ENCODE measurements at places on chromosomes 1 and 21.

- DNase-seq: peak; percentile 52
Measured at GRCh38 chr1:230310381-230311163, 115.6 kb downstream of the PGBD5 start.

GRCh38 chr1:38780133-38780532, 79.4 kb downstream of the RRAGC start:
- DNase-seq: no peak

GRCh38 chr21:38949070-38949380, 143.3 kb downstream of the ETS2 start:
- no peak for DNase-seq

GRCh38 chr1:66300280-66300971, 233.5 kb upstream of the SGIP1 start:
- DNase-seq: no peak

GRCh38 chr1:199522936-199523335, 504.6 kb upstream of the NR5A2 start:
- no peak for DNase-seq

DNA sequence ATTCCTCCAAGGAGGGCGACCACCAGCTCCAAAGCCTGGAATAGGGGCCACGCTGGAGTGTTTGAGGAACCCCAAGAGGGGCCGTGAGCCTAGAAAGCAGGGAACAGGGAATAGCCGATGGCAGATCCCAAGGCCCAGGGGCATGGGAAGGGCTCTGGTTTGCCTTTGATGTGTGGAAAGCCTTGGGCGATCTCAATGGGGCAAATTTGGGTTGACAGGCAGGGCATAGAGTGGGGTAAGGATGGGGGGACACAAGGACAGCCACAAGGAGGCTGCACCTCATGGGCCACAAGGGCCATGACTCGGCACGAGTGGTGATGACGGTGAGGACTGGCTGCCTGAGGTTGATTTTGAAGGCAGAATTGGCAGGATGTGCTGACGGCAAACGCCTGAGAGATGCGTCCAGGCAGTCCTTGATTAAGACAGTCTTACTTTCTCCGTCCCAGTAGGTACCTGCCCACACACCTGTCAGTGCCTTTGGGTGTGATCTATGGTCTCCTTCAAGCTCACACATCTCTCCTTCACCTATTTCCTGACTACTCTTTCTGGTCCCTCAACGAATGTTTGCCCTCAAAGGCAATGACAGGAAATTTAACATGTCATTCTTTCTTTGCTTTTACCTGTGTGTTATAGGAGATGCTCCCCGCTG, 2.0 kb upstream of the TMPRSS3 start:
- DNase-seq: no peak

DNA sequence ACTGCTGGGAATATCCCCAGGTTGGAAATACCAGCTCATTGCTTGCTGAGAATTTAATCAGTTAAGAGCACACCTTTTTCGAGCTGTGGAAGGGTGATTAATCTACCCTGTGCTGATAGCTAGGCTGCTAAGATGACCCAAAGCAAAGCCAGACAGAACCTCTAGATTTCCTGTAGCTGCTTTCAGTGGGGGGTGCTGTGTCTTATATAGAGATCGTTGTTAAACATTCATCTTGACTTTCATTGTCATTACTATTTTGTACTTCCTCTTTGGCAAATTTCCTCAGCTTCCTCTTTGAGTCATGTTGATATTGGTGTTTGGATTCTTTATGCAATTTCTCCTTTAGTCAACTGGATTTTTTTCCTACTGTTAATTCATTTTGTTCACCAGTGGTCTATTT, 155.3 kb downstream of the DISC1 start:
- no peak for DNase-seq

DNA sequence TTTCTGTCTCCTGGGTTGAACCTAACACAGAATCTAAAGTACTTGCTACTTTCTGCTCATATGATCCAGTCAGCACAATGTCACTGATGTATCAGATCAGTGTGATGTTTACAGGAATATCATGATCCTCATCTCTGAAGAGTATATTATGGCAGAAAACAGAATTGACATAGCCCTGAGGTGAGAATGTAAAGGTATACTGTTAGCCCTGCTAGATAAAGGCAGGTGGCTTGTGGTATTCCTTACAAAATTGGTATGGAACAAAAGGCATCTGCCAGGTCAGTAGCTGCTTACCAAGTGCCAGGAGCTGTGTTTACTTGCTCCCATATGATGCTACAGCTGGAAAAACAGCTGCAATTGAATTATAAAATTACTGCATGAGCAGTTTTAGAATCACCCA, 30.5 kb downstream of the AADACL4 start:
- no peak for DNase-seq

DNA sequence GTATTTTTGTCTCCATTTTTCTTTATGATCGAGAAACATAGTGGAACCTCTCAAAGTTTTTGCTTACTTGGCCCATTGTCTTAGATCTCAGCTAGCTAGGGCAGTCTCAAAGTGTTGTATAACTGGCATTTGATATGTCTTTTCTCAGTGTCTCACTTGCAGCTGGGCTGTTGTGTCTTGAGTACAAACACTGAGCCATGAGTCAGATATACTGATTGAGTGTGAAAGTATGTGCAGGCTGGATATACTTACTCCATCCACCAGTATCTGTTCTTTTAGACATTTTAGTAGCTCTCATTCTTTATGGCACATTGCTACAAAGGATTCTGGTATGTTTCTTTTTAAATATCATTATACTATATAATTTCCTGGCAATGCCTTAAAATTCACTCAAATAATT, 14.3 kb upstream of the GPR52 start:
- DNase-seq: no peak

GRCh38 chr1:236733653-236734052, 47.4 kb downstream of the ACTN2 start:
- DNase-seq: no peak

DNA sequence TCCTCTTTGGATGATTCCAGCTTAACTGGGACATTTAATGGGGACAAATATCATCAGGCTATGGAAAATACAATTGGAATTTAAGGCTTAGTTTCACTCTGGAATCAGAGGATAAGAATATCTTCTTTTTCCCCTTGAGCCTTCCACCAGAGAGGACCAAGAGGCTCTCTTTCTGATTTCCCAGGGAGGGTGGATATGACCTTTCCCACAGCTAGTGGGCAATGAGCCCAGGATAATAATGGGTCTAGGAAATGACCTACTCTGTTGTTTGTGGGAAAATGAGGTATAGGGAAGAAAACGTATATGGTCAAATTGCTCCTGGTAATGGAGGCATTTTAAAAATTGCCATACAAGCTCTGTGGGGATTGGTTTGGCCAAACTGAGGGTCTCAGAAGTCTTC, 1.9 kb downstream of the OR6Y1 start:
- DNase-seq: no peak

DNA sequence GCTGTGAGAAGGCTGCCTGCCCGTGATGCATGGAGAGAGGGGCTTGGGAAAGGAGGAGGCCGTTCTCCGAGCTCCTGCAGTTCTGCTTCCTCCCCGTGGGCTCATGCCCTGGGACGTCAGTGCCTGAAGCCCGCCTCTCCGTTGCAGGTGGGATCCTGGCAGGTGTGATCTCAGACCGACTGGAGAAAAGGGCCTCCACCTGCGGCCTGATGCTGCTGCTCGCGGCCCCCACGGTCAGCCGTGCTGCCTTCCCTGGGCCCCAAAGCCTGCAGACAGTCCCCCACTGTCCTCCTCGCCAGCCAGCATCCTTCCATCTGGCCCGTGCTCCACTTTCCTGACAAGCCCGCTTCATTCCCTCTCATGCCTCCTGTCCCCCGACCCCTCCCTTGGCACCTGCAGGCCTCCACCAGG, 50.9 kb downstream of the SLC37A1 start:
- DNase-seq: no peak

DNA sequence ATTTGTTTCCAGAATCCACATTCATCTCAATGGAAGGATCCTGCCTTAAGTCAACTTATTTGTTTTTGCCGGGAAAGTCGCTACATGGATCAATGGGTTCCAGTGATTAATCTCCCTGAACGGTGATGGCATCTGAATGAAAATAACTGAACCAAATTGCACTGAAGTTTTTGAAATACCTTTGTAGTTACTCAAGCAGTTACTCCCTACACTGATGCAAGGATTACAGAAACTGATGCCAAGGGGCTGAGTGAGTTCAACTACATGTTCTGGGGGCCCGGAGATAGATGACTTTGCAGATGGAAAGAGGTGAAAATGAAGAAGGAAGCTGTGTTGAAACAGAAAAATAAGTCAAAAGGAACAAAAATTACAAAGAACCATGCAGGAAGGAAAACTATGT, 2.6 kb downstream of the GADD45A start:
- no peak for DNase-seq

DNA sequence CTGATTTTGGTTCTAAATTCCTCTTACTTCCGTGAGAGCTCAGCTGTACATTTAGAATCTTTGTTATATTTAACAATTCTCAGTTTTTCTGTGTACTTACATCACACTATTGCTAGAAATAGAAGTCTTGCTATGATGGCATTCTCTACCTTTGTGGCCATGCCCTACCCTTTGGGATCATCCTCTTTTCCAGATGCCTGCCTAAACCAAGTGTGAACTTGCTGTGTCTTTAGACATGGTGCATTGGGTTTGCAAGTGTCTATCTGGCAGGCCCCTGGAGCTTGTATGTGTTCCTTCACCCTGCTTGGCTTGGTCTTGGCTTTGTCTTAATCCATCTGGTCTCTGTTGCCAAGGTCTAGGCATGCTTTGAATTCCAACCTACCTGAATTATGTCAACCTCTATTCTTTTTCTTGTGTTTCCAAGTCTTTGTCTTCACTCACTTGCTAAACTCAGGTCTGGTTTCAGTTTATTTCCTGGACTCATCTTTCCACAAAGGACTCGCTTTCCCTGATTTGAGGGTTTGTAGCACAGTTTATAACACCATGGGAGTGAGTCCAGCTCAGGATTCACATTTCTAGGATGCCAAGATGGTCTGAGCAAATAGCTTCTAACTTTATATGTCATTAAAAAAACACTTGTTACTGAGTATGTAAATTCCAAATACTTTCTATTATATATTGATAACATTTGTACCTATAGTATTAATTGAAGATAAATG, 20.6 kb upstream of the APOBEC4 start:
- DNase-seq: no peak

GRCh38 chr1:60765204-60765603, 317.2 kb upstream of the NFIA start:
- no peak for DNase-seq

DNA sequence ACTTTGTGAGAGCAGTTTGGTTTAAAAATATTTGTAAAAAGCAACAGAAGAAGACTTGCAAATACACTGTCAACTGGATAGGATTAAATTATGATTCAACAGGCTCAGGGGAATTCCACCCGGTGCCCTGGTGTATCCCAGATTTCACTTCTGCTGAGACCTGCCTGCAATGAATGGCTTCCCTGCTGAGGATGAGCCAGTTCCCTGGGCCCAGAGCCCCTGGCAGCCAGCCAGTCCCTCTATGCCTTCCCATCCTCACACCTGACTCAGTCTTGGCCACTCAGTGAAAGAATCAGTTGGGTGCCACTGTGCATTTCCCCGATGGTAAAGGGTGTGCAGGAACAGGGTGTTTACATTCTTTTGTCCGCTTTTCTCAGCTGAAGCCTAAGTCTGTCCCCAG, 64.4 kb downstream of the KCTD3 start:
- DNase-seq: no peak

DNA sequence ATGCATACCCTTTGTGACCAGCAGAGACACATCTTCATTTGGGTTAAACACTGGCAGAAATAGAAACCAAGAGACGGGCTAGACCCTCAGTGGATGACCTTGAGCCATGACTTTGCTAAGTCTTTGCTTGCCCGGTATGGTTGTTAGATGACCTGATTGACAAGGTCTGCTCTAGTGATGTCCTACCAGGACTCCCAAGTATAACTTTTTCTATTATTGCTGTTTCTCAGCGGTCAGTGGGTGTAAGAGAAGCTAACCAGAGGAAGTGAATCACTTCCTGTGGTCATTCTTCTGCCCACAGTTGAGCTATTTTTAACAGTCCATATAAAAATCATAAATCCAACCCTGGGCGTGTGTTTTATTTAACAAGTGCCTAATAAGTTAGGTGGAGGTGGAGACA, 126.2 kb upstream of the ETS2 start:
- no peak for DNase-seq

DNA sequence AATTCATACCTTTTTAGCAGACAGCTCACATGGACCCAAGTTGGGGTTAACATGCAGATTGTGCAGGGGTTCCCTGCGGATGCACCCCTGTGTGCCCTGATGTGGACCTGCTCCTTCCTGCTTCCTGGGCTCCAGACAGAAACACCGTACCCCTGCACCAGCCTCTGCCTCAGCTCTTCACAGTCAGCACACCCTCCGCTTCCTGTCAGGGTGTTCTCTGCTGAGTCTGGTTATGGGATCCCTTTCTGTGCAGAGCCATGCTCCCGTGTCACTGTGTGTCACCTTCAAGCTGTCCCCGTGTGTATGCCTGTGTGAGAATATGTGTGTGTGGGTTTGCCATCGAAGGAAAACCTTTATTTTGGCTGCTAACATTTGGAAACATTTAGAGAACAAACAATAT, 48.7 kb upstream of the KCNJ15 start:
- no peak for DNase-seq

DNA sequence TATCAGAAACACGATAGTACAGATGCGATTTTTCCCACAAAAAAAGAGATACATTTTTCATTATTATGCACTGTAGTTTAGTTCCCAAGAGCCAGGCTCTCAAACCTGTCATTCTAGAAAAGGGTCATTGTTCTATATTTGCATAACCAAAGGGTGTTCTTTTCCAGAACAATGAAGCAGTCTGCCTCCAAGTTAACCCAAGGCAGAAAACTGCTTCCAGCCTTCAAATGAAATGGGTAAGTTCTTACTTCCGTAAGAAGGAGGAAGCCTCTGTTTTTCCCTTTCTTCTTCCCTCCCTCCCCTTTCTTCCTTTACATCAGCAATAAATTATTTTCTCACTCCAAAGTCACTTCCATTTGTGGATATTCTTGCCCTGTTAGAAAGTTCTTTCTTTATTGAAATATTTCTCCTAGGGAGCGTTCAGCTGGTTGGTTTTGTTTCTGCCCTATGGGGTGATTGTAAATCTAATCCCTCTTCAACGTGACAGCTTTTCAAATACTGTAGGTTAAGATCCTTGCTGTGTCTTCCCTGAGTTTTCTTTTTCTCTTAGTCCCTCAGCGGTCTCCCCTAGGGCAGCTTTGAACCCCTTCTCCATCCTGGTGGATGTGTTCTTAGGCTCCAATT, 77.3 kb upstream of the PTGFRN start:
- no peak for DNase-seq

DNA sequence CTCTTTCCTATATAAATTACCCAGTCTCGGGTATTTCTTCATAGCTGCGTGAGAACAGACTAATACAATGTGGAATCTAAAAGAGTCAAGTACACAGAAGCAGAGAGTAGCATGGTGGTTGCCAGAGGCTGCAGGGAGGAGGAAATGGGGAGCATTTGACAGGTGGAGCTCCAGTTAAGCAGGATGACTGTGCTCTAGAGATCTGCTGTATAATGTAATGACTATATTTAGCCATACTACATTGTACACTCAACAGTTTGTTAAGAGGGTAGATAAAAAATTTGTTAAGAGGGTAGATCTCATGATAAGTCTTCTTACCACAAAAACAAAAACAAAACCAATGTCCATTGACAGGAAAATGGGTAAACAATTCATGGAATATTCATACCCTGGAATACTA, 82.1 kb downstream of the MT1HL1 start:
- no peak for DNase-seq
